ENCODE measurements at places on chromosomes 1 and 21.
A peak's percentile ranks its signal among the peaks of the same experiment; 100 is the strongest.

DNA sequence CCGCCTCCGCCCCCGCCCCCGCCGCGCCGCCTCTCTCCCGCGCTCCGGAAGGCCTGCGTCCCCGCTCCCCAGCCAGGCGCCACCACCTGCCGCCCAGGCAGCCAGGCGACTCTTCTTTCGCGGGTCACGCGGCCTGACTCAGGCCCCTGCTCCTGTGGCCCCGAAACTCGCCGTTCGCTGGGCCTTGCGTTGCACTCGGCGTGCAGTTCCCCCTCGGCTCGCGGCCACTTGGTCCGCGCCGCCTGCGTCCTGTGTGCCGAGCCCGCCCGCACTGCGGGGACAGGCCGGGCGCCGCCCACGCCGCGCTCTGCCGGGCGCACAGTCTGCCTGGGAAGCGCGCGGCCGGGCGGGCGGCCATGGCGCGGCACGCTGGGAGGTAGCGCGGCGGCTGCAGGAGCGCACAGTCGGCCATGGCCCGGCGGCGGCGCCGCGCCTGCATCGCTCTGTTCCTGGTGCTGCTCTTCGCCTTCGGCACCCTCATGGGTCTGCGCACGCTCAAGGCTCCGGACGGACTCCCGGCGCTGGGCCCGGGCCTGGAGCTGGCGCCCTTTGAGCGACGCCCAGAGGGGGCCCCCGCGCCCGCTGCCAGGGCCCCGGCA, at the start of gene MANEAL:
Gene MANEAL (plus strand): TSS at position 75 of the 599 bp plus-strand sequence. CDS start 336 bp downstream, at position 411.
- DNase-seq = peak; percentile 38

GRCh38 chr1:1167841-1168450, 5.7 kb upstream of the TTLL10 start:
- DNase-seq = no peak

GRCh38 chr1:159180516-159180915, 9.1 kb downstream of the CADM3 start:
- no peak for DNase-seq

GRCh38 chr1:56424744-56425493, 154.4 kb downstream of the PLPP3 start:
- peak; percentile 74 for DNase-seq

DNA sequence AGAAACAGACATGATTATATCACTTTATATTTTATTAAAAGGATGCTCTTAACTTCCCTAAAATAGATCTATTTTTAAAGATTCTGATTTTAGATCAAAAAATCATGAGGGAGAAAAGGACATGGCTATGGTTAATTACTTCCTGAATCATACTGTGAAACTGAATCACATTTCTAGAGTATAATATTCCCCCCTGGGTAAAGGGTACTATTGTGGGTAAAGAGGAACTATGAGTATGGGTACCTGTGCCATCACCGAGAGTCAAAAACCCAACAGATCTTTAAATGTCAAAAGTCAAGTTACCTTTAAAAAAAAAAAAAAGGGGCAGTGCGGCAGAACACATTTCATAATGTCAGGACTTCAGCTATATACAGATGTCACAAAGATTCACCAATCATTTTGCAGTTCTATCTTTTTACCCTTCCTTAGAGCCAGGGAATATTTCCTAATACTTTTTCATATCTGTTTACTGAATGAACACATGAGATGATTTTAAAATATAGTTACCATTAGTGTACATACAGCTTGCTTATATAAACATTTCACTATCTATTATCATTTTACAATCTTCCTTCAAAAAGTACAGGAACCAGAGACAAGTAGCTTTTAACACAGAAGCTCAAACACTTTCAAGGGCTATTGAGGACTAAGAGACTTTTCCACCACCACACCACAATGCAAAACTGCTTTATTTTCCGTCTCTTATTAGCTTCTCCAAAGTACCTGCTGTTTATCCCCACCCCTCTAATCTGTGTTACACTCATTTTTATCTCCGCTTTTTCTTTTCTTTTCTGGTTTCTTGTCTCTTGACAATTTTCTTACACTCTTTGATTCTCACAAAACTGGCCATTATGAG, 45.0 kb downstream of the EVI5 start:
- no peak for DNase-seq

DNA sequence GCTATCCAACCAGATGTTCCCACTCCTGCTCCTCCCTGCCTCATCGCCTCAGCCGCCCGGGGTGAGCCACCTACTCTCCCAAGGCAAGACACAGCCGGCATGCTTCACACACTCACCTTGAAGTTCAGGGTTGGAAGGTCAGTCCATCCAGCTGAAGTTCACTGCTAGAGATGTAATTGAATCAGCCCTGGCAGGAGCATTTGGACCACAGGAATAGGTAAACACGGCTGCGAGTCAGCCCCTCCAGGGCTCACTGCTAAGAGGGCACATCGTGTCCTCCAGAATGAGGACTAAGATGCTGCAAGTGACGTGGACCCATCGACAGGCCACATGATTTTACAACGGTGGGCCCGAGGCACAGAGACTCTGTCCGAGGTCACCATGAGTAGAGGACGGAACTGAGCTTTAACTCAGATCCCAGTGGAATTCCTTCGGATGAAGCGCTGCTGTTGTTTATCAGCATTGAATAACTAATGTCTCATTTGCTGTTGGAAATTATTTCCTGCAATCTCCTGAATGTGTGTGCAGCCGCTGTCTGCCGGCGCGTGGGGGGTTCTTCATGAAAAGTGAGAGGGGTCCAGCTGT, 41.9 kb downstream of the RSPH1 start:
- no peak for DNase-seq

- no peak for DNase-seq
Measured at GRCh38 chr1:205590457-205590768, 41.4 kb downstream of the ELK4 start.

Measured in fibroblast of skin of right quadriceps (primary cell).